ENCODE measurements at places on chromosomes 7 and 10.

- DNase-seq = no peak
Measured at GRCh38 chr10:130545122-130545521, 408.9 kb downstream of the GLRX3 start.

GRCh38 chr7:138008588-138009349 lies 6.9 kb upstream of the CREB3L2 start:
- DNase-seq = peak; percentile 43

DNA sequence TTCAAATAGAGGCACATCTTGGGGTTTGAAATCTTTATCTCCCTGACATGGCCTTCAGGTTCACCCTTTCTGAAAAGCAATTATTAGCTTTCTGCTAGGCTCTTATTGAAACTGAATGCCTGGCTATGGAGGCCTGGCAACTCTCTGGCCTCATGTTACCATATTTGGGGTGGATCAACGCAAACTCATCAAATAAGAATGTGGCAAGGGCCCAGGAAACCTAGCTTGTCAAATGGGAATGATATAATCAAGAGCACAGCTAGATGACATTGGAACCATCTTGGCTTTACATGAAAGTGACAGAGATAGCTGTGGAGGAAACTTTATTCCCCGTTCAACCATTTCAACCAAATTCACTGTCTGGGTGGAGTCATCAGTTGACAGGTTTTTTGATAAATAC lies 202.8 kb upstream of the SMIM30 start:
- DNase-seq = no peak

GRCh38 chr10:87079106-87079836 lies 15.4 kb downstream of the GLUD1 start:
- DNase-seq = no peak

Measured in activated CD4-positive, alpha-beta T cell treated with anti-CD3 and anti-CD28 coated beads, Interleukin-2, amount 10 ng/mL, durations not matched to agents 7 days and 5 days (primary cell).